ENCODE measurements at places on chromosomes 1 and 21.

DNA sequence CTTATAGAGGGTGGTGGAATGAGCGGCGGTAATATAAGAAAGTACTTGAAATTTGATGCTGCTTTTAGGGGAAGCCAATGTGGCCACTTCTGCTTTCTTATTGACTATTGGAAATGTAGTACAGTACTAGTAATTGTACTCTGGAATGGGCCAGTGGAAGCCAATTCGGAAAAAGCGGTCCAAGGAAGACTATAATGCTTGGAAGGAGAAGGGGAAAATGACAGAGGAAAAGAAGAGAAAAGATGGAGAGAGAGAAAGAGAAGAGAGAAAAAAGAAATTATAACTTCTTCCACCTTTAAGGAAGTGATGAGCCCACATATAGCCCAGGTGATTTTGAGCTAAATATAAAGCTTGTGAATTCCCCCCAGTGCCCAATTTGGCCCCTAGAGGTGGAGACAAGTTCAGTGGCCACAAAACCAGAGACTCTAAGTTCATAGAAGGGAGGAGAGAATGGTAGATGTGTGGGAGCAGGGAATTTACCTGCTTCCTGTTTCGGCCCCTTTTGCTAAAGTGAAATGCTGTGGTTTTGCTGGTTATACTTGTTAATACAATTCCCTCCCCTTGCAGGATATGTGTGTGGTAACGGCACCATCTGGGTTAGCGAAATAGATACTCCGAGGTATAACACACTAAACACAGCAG, 35.7 kb upstream of the DUSP10 start:
- DNase-seq, result no peak

DNA sequence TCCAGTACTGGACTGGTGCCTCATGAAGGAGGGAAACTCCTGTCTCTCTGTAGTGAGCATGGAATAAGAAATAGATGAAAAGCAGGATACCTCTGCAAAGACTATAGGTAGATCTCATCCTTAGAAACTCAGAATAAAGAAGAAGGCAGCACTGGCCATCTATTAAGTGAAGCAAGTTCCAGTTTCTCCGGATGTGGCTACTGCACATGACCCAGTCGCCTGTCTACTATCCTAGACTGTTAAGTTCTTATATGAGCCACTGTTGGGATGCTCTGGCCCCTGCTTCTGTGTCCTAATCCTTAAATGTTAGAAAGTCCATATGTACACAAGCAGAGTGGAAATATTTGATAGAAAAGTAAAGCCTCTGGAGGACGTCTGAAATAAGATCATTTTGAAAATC, 2.2 kb downstream of the FASLG start:
- no peak for DNase-seq

- DNase-seq, result no peak
Observed at GRCh38 chr1:65417729-65418128, 2.7 kb upstream of the LEPR start.

- no peak for DNase-seq
Observed at GRCh38 chr1:165877940-165878556, 50.6 kb downstream of the UCK2 start.

DNA sequence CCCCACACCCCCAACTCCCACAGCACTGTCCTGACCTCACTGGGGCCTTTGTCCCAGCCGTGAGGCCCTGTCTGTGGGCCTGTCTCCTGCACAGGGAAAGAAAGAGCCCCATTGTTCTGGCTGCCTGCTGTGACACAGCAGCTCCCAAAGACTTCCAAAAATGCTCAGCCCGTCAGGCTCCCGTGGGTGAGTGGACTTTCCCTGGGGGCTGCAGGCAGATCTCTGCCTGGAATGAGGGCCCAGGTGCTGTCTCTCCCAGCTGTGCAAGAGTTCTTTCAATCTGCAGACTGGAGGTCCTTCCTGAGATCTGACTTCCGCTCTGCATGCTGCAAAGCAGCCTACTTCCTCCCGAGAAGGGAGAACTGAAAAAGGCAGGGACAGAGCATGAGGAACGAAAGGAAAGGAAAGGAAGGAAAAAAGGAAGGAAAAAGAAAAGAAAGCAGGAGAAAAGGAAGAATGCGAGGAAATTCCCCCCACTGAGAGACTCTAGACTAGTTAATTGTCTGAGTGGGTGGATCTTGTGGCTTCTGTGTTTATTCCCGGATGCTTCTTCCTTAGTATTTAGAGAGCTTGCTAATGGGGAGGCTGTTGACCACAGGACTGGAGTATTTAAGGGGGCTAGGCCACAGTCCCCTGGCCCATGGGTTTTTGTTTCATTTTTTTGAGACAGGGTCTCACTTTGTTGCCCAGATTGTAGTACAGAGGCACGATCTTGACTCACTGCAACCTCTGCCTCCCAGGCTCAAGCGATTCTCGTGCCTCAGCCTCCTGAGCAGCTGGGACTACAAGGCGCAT, 15.0 kb downstream of the NES start:
- peak; percentile 62 for DNase-seq

- no peak for DNase-seq
Observed at GRCh38 chr1:204945565-204945977, 74.9 kb downstream of the NFASC start.

DNA sequence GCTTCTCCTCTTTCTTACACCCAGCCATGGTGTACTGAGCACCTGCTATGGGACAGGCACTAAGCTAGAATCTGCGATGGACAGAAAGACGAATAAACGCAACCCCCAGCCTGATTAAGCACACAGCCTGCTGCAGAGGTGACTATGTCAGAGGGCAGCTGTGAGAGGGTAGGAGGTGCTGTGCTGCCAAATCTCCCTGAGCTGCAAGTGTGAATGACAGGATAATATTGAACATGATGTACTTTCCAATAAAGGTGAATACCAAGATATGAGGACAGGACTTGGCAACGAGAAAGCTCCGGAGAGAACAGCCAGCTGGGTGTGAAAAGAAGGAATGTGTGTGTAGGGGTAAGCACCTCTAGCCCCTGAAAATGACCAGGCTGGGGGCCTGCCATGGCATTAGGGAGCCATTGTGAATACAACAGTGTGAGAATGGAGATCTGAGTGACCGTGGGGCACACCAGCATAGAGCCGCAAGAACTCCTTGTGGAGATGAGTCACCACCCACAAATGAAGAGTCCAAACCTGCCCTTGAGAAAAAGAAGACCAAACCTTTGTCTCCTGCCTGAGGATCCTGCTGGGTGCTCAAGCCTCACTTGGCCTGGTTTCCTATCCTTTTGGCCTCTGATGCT, 83.0 kb upstream of the ATF3 start:
- DNase-seq, result no peak

DNA sequence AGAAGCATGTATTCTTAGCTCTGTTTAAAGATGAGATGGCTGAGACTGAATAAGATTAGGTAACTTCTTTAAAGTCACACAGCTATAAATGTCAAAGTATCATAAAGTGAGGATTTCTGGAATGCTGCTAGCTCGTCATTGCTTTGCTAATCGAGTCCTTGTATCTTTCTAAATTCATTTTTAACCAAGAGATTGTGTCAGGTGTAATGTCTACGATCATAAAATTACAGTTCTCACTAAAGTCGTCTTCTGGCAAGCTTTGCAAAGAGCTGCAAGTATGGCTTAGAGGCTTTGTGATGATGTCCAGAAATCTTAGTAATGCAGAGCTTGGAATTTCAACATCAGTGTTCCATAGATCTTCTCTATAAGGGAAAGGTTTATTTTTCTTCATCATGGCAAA, 569.8 kb downstream of the LMO4 start:
- DNase-seq, result no peak

DNA sequence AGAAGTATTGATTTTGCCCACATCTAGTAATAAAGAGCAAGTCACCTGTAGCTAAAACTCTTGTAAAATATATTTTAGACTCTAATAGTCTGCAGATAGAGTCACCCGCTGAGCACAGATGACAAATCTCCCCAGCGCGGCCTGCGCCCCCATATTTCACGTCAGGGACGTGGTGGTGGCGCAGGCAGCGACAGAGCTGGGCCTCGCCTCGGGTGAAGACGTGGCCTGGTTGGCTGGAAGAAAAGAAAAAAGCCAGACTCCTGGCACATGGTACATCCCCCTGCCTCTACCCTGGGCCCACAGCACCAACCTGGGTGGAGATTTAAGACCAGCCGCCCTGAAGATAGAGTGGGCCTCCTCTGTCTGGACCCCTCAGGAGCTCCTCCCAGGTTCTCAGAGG, 6.0 kb upstream of the DMBX1 start:
- DNase-seq, result no peak

DNA sequence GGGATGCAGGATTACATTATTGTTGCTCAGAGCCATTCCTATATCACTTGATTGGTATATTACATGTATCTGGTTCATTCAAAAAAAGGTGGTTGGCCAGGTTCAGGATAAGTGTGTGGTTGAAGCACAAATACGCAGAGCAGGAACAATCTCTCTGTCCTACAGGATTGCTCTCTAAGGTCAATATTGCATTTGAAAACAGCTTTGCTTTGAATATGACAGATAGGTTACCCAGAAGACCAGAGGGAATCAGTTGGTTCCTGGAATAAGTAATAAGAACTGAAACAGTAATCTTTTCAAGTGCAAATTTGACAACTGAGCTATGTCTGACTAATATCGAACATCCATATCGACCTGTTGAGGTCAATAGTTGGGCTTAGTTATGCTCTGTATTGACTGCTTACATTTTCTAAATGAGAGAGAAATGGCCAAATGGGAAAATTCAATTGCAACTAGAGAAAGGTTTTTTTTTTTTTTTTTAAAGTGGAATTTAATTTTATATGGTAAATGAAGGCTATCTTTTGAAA, 176.8 kb downstream of the ATP6V1G3 start:
- no peak for DNase-seq

DNA sequence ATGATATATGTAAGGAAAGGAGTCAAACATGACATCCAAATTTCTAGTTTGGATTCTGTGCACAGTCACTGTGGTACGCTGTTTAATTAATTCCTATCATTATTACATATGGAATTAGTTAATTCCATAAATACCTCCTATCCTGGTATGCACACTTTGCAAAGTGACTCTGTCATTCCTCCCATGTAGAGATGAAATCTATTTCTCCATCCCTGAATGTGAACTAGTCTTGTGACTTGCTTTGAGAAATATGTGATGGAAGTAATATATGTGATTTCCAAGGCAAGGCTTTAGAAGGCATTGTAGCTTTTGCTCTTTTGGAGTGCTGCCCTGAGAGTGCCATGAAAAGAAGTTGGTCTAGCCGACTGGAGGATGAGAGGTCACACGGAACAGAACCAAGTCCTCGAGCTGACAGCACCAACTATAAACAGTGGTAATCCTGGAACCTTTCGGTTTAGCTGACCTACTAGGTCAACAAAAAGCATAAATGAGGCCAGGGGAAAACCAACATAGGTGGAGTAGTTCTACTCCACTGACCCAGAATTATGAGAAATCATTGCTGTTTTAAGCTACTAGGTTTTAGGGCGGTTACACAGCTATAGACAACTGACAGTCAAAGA, 1.5 kb downstream of the SELENOF start:
- DNase-seq, result no peak

DNA sequence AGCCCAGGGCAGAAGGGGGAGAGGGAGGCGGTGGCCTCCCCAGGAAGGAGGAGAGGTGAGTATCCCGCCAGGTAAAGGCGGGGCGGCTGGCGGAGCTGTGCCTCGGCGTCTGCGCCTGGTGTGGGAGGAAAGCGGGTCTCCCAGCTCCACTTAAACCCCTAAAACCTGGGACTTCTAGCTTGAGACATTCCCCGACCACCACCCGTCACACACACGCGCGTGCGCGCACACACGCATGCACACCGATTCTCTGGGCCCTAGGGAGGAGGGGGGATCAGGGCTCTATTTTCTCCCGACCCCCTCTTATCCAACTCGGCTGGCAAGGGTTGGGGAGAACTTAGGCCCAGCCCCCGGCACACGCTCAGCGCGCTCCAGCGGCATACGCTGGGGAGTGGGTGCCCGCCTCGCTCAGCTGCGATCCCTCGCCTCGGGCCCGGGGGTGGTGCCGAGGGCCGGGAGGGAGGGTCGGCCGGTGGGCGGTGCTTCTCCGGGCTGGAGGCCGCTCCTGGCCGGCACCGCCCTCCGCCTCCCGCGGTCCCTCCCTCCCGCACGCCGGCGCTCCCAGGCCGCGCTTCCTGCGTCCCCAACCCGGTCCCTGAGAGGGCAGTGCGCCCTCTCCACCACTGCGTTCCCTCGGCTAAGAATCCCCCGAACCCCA, at the start of gene TMEM51:
Gene TMEM51 (plus strand): TSS at position 564 of the 658 bp plus-strand sequence. CDS start 61,341 bp downstream, outside the sequence.
- peak; percentile 50 for DNase-seq

- peak; percentile 33 for DNase-seq
Observed at GRCh38 chr1:209531006-209531405, 52.5 kb upstream of the CAMK1G start.

GRCh38 chr1:241323514-241324195, 33.4 kb downstream of the RGS7 start:
- peak; percentile 38 for DNase-seq

DNA sequence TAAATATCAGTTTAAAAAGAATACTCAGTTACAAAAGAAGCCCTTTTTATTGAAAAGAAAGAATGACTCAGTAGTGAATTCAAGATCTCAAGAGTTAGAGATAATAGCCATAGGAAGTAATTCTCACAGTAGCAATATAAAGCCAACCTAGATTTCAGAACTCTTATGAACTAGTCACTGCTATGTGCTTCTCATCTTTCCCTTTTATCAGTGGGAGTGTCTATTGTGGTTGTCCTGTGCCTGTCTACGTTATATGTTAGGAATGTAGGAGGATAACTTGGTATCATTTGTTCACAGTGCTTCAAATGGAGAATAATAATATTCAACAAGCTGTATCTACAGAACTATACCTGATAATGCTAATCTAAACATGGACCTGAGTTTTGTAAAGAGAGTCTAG, 73.1 kb upstream of the RGS21 start:
- no peak for DNase-seq

- DNase-seq, result no peak
Observed at GRCh38 chr1:15332525-15332924, 77.2 kb upstream of the EFHD2 start.

GRCh38 chr1:170592591-170593111, 60.7 kb downstream of the GORAB start:
- no peak for DNase-seq

GRCh38 chr21:42049578-42050430, 21.3 kb upstream of the UMODL1 start:
- DNase-seq, result no peak

GRCh38 chr1:17883662-17884395, 128.7 kb downstream of the ACTL8 start:
- DNase-seq, result no peak

DNA sequence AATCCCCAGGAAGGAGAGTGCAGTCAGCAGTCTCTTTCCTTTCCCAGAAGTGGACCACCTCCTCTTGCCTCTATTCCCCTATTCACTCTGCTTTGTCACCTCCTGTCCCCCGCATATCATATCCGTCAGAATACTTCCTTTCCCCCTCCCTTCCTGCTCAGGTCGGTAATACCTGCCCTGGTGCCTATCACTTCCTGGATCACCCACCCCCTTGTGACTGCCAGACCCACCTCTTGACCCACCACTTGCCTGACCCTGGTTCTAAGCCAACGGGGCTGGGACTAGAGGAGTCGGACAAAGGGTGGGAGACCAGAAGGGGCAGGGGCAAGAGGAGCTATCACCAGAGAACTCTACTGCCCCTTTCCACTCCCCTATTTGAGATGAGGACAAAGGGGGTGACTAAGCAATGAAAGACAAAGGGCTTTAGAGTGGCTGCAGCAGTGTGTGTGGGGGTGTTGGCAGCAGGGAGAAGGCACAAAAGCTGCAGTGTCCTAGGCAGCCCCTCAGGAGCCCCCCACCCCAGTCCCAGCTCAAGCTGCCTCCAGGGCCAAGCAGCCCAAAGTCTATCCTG, 1.7 kb upstream of the ADAMTS4 start:
- no peak for DNase-seq

All from spinal cord (tissue), 10 donors.